AG09309 (cell line): ENCODE measurements at places on chromosomes 6 and 20.

DNA sequence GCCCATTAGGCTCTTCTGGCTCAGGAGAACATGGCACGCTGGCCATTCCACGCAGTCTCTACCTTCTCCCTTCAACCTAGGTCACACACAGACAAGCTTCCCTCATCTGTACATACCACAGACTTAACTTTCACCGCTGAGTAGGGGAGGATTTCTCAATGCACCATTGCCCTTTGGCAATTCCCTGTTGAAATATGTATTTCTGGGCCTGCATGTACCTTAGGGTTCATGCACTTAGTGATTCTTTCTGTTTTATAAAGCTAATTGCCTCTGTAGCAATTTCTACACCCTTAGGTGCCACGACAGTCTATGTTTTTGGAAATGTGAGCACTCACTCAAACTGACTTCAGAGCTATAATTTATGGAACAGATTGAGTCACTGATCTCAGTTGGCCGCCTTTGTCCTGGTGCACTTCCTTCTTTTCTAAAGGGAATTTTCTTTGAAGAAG is 253.8 kb upstream of the PRDM1 start:
- DNase-seq, result no peak

DNA sequence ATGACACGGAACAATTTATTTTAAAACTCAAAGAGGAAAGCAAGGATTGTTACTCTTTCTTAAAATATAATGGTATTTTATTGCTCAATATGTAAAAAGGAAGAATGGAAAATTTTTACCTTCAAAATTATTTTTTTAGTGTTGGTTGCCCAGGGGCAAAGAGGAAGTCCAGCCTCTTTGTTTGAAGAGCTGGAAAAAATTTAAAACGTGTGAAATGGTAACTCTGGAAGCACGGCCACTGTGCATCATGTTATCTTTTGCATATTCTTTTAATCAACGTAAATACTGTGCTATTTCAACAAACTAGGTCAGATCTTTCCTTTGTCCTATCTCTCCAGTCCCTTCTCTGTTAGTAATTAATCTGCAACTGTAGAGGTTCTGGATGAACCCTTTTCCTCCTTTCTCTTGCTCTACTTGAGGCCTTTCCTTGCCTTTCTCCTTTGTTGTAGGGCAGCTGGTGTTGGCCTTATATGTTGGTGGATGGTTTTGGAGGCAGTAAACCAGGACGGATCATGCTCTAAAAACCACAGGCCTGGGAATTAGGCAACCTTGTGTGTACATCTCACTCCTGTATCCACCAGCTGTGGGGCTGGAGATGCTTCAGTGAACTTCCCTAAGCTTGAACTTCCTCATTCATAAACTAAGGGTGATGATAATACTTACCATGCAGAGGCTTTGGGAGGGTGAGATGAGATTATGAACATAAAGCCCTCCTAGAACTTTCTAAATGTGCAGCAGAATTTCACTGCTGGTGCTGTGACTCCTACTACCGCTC is 143.3 kb downstream of the PRL start:
- DNase-seq, result no peak

DNA sequence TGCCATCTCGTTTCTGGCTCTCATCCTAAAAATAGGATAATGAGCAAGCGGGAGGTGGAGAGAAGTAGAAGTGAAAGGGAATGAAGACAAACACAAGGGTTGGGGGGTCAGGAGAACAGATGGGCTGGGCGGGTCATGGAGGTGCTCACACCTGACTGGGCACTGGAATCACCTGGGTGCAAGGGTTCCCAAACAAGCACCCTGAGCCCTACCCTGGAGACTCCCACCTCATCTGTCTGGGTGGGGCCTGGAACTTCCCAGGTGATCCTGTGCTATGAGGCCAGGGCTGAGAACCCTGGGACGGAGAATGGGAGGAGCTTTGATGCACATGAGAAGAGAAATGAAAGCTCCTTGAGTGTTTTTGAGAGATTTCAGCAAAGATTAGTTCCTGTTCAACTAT is 223.6 kb downstream of the ANKRD60 start:
- DNase-seq, result no peak

GRCh38 chr6:13998356-13998755 is 73.6 kb downstream of the RNF182 start:
- DNase-seq, result no peak

- DNase-seq, result no peak
Measured at GRCh38 chr6:141107591-141108160, 1025.0 kb upstream of the GJE1 start.

DNA sequence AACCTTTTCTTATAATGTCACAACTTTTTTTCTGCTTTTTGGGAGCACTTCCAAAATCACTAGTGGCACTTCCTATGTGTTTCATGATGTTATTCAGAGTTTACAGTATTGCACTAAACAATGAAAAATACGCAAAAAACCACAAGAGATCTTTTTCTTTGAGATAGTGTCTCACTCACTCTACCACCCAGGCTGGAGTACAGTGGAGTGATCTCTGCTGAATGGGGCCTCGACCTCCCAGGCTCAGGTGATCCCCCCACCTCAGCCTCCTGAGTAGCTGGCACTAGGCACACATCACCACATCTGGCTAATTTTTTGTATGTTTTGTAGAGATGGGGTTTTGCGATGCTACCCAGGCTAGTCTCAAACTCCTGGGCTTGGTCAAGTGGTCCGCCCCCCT is 158.7 kb downstream of the COL21A1 start:
- no peak for DNase-seq

GRCh38 chr6:152952866-152953509 is 29.9 kb downstream of the FBXO5 start:
- no peak for DNase-seq

DNA sequence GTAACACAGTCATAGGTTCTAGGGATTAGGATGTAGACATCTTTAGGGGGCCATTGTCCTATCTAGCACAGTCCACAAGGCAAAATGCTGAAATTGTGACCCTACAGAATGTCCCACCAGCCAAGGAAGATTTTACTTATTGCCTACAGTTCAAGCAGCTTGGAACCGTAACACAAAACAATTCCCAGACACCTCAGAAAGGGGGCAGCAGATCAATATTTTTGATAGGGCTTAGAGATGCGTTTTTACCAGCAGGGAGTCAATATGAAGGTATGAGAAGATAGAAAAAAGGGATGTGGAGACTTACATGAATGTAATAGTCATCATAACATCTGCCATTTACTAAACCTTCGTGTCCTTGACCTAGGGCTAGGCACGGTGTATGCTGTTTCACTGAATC is 81.0 kb downstream of the TMEM170B start:
- DNase-seq, result no peak

GRCh38 chr6:121438869-121439268 is 3.4 kb downstream of the GJA1 start:
- no peak for DNase-seq

GRCh38 chr6:111782192-111782809 is 91.0 kb downstream of the FYN start:
- DNase-seq, result no peak

GRCh38 chr20:37295001-37295400 is 5.5 kb downstream of the MANBAL start:
- peak; percentile 95 for DNase-seq

GRCh38 chr20:50108556-50109235 is 4.3 kb downstream of the UBE2V1 start:
- DNase-seq, result no peak

DNA sequence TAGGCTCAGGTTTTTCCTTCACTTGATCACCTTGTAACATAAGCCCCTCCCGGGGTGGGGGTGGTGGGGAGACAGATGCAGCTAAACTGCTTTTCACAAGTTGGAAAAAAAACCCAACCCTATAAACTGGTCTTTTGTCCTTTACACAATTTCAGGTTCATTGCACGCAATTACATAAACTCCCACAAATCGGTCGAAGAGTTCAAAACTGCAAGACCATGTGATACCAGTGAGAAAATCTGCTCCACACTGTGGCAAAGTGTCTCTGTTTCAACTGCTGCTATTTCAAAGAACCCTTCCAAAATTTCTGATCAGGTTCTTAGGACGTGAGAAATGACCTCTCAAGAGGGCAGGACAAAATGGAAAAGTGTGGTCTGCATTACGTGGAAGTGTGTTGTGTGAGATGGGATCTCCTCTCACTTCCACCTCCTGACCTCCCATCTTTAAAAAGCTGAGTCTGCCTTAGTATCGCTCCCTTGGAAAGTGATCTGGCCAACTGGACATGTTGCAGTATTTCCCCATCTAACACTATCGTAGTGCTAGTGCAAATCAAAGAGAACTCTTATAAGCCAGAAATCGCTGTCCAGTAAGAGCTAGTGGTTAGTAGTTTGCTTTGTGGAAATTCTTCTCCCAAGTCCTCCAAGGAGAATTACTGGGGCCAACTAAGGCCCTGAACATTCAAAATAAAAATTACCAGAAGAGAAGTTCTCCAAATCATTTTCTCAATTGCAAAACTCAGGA is 60.1 kb downstream of the PRND start:
- DNase-seq, result no peak

DNA sequence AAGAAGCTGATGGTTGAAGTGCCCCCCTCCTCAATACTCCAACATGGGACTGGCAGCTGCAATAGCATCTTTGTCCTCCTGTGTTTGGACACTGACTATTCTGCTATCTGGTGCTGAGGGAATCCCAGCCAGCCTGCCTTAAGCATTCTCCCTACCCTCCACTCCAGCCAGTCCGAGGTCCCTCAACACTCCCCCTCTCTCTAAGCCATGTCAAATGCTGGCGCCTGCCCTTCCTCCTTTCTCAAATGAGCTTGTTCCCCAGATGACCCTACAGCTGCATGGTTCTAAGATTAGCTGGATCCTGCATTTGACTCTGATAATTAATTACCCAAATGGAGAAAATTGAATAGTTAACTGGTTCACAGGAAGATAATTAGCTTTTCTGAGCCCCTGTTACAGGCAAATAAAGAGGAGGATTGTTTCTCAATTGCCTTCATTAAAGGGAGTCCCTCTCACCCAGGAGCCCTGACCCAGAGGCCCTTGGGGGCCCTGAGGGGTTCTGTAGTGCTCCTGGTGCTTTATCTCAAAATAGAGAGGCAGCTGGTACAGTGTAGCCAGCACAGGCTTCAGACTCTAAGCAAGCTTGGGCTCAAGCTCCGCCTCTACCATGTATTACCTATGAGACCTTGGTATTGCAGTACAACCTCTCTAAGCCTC is 37.9 kb upstream of the CHD6 start:
- no peak for DNase-seq

DNA sequence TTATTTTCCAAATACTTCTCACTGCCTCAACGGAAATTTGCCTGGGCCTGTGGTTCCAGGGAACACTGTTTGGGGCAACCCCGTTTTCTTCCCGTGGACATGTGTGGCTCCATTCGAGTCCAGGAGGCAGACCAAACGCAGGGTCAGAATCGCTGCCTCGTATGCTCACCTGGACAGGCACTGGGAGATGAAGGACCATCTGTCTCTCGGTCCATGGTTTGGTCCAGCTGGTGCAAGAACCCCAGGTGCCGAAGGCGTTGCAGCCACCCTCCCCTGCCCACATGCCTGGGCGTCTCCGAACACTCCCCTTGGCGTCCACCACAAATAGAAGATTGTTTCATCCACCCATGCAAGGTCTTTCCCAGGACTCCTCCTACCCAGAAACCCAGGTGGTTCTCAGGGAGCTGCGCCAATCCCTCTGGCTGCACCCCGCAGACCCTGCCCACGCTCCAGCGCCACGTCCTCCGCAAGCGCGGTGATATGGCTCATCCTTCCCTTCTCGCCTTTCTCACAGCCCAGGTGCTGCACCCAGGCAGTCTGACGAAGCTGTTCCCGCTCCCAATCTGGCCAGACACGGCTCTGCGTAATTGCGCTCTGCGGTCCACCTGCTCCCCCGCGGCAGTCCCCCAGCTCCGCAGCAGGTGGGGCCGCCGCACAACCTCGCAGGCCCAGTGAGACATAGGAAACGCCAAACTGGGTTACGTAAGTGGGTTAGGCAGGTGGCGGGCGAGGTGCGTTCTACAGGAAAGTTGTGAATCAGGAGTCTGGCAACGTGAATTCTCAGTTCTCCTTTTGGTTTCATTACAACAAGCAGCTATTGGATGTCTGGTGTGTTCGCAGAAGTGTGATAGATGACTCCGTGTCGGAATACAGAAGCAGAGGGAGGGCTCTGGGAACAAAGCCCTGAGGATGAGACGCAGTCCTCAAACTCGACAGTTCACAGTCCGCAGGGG is 146.2 kb upstream of the ECI2 start:
- DNase-seq, result no peak

DNA sequence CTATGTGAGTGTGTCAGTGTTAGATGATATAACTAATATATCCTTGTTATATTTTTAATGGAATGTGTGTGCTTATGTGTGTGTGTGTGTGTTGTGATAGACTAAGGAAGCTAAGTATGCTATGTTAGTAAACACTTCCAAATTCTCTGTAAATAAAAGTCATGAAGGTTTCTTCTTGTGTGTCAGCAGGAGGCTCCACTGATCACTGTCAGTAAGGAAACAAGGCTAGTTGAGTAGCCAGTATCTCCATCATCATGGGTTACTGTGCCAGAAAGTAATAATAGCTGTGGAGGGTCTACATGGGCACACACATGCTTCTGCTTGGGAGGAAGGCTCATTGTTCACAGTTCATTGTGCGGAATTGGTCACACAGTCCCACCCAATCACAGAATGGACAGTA is 302.8 kb upstream of the RNF217 start:
- no peak for DNase-seq

- DNase-seq, result no peak
Measured at GRCh38 chr20:22848364-22848763, 186.7 kb upstream of the SSTR4 start.

DNA sequence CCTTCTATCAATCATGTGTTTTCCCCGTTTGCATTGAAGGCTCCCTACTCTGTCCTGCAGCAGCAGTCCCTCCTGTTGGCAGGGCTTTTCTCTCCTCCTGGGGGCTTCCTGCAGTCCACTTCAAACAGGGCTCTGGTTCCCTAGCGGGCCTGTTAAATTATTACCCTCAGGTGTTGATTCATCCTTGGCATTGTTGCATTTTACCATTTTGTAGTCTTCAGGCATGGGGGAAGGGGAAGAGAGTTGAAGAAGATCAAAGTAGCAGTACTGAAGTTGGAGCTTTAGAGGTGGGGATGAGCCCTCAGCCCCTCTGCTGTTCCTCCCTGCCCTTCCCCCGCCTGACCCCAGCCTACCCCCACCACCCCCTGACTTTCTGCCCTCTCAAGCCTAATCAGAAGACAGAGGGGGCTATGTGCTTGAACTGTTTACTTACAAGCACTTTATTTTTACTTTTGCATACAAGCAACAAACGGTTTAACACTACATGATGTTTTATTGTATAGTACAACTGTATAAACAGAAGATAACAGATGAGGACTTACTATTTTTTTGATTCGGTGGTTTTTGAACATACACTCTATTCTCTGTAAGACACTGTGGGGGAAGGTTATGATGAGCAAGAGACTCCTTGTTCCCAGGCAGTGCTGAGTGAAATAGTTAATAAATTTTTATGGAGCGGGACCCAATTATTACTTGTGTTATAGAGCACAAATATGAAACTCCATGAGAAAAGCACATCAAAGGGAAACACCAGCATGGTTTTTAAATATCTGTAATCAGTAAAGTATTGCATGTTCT is 169.7 kb downstream of the EYA4 start:
- DNase-seq, result no peak

GRCh38 chr6:135922174-135922573 is 70.7 kb downstream of the PDE7B start:
- peak; percentile 94 for DNase-seq

DNA sequence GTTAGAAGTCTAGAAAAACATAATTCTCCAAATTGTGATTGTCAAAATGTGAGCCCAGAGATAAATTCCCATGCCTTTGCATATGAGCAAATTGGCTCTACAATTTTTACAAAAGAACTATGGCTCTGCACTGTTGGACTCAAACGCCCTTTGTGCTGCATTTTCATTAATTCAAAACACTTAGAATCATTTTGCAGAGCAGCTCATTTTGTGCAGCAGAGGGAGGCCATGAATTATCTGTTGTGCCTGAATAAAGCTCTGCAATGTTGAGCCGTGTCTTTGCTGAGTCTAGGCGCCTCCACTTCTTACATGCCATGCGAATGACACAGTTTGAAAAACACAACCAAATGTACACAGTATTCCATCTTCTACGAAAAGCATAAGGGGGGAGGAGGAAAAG is 230.2 kb downstream of the PRKN start:
- no peak for DNase-seq
